Dermis blood vessel endothelial cell (primary cell): ENCODE measurements at places on chromosomes 7 and 10.

- no peak for DNase-seq
Measured at GRCh38 chr7:55299273-55299967, 65.7 kb upstream of the LANCL2 start.

GRCh38 chr7:47721670-47722069 is 139.8 kb upstream of the TNS3 start:
- DNase-seq: no peak

DNA sequence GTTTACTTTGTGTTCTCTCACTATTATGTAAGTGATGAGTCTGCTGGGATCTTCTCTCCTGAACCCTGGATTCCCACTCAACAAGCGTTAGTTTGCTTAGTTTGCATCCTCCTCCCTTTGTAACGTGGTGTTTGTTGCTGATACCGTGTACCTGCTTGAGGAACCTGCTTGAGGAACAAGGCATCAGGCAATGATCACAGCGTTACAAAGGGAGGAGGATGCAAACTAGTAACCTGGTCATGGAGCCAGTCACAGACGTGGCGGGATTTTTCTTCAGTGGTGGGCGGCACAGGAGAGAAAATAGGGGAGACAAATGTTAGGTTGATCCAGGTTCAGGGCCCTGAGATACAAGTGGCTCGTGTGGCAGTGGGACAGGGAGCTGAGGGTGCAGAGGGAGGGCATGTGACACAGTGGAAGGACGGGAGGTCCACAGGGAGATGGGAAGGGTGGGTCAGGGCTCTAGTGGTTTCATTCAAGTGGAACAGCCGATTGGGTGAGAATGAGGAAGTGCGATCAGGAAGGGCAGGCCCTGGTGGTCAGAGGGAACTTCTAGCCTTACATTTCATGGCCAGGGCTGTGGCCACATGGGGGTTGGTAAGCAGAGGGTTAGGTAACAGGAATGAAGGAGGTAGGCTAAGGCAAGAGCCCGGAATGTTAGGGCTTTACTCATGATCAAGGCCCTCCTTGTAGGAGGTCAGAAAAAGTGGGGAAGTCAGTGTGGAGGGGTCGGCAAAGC is 38.0 kb downstream of the SNX10 start:
- DNase-seq: no peak

GRCh38 chr7:73567846-73568685 is 10.3 kb downstream of the TBL2 start:
- DNase-seq: no peak

DNA sequence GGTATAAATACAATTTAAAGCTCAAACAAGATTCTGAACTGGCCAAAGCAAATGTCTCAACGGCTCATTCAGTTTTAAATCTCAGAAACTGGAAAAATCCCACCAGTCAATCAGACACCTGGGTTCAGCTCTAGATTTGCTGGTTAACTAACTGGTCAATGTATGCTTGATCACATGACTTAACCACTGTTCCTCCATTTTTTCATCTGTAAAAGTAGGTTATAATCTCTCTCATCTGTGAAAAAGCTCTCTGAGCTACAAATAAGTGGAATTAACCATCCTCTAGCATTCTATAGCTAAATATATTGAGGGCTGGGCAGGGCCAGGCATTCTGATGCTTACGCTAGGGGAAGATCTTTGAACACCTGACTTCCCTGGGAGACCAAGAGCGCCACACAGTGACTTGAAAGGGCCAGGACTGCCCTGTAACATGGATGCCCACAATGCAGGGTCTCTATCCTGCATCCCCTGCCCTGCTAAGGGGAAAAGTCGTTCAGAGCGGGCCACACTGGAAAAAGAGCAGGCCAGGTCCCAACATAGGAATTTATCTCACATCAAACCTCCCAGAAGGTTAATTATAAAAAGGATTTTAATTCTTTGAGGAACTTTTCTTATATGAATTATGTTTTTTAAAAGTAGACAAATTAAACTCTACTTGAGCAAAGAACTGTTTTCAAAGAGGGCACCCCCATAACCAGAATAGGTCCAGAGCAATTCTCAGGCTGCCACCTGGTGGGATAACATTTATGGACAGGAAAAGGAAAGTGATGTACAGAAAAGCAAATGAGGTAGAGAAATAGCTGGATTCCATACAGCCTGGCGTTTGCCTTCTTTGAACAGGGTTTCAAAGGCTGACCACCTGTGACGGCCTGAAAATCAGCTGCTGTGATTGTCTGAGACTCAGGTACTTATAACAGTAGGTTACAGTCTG is 1.8 kb downstream of the RP9 start:
- DNase-seq: peak; percentile 62

GRCh38 chr7:64886956-64887545 is 16.0 kb upstream of the ZNF273 start:
- no peak for DNase-seq
